ENCODE measurements at places on chromosomes 1 and 21. TPM values are rescaled to one million over a fixed set of nuclear protein-coding genes. Genes with fewer than 3 reads are reported as not detected.

The RCSD1 gene
- 0.02 TPM for total RNA-seq

The IFI16 gene
- total RNA-seq = 3.3 TPM

The TSSK3 gene
- 0.18 TPM for total RNA-seq

The DENND2C gene
- 0.62 TPM for total RNA-seq

The DPM3 gene
- total RNA-seq = 73.8 TPM

The ADGRB2 gene
- total RNA-seq = 5.6 TPM

The KLHDC7A gene
- total RNA-seq = 1.1 TPM

Measured in A549 treated with dexamethasone at 1 μM for 4 hours (cell line).